ENCODE measurements at places on chromosomes 4 and X.

DNA sequence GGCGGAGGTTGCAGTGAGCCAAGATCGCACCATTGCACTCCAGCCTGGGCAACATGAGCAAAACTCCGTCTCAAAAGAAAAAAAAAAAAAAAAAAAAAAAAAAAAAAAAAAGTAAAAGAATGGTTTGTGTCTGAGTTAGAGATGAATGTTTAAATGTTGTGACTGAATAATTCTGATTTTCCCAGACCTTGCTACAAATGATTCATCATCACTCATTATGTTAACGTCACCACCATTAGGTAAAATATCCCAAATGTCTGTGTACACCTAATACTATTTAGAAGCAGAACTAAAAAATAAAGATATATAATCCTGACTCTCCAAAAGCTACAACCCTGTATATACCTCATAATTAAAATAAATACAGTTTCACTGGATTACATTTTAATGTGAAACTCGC, 70.8 kb downstream of the HHIP start:
- DNase-seq, result no peak

GRCh38 chrX:136954930-136955329, 74.4 kb upstream of the RBMX start:
- DNase-seq, result no peak

- no peak for DNase-seq
Observed at GRCh38 chrX:155086961-155087735, 15.8 kb downstream of the BRCC3 start.

- no peak for DNase-seq
Observed at GRCh38 chr4:163967710-163968109, 473.2 kb downstream of the TMA16 start.

- no peak for DNase-seq
Observed at GRCh38 chr4:40432504-40432903, 97.4 kb downstream of the CHRNA9 start.

- no peak for DNase-seq
Observed at GRCh38 chrX:24561121-24561520, 86.0 kb downstream of the PCYT1B start.

- DNase-seq, result no peak
Observed at GRCh38 chr4:126592088-126592487, 1040.7 kb upstream of the INTU start.

- no peak for DNase-seq
Observed at GRCh38 chr4:93814722-93815121, 13.8 kb upstream of the ATOH1 start.
